ENCODE measurements at places on chromosomes 6 and 20. TPM values are rescaled to one million over a fixed set of nuclear protein-coding genes. Genes with fewer than 3 reads are reported as not detected.

DNA sequence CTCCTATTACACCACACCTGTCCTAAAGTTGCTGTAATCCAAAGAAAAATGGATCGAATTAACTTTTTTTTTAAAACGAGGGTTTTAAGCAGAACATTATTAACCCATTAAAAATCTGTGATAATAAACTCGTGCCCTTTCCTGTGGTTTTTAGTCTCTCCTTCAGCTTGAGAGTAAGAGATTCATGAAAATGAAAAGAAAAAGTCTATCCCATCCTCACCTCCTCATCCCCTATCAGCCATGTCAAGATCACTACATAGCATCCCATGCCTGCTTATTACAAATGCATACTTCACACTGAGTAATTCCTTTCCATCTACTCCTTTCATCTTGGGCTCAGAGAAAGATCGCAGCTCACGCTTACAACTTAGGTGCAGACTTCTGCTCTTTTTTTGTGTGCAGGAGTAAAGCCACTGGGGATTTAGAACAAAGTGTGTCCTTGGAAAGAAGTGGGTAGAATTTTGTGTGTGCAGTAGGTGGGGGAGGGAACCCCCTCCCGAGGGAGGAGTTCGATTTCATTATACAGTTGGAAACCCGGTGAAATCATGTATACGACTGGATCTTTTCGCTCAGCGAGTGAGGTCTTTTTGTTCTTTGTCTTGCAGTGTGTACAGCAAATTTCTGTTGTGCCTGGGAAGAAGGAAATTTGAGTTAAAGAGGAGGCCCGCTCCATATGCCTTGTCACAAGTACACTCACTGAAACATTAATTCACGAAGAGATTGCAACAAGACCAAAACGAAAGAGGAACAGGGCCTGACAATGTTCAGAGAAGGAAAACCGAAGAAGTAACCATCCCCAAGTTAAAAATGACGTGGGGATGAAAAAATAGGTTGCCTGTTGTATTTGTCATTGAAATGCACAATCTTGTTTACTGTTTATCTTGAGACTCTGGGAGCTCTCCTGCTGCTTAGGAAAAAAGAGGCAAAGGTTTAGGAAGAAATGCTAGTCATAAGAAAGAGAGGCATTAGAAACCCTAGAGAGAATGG is 146.5 kb upstream of the ZNF217 start:
- DNase-seq: no peak

DNA sequence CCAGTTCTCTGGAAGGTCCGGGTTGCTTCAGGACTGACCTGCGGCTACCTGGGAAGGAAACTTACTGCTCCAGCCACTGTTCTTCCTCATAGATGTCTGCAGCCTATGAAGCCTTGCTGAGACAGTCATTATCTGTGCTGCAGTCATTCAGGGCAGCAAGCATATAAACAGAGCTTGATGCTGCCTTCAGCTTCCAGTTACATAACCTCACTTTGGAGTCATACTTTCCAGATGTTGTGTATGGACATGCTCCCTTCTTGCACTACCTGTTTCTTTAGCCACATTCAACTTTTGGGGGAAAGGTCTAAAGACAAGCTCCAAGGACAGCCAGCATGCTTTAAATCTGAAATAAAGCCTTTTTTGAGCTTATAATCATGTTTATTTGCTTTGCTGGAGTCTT is 98.1 kb downstream of the SLC24A3 start:
- DNase-seq: no peak

The APOM gene
- 1.7 TPM for total RNA-seq

DNA sequence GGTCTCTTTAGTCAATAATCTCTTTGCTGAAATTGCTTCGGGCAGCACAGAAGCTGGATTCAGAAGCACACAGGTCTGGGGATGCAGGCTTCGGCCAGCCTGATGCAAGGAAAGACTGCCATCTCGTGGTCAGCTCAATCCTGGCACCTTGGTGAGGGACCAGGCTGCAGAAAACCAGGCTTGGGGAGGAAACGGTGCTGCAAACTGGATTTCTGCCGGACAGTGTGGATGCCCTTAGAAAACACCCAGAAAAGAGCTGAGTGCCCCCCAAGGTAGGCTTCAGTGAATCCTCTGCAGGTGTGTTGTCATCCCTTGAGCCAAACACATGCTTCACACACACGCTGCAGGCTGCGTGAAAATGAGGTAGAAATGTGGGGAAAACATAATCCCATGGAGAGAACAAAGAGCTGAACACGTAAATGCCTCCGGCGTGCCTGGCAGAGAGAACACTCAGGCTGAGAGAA is 89.8 kb upstream of the PAX1 start:
- DNase-seq: peak; percentile 33

- DNase-seq: peak; percentile 73
These were observed 146.9 kb downstream of the PHACTR3 start for GRCh38 chr20:59751075-59751711.

GRCh38 chr20:41534170-41534569 is 84.0 kb downstream of the CHD6 start:
- no peak for DNase-seq

- no peak for DNase-seq
These were observed 15.1 kb downstream of the KIF13A start for GRCh38 chr6:17972074-17972952.

DNA sequence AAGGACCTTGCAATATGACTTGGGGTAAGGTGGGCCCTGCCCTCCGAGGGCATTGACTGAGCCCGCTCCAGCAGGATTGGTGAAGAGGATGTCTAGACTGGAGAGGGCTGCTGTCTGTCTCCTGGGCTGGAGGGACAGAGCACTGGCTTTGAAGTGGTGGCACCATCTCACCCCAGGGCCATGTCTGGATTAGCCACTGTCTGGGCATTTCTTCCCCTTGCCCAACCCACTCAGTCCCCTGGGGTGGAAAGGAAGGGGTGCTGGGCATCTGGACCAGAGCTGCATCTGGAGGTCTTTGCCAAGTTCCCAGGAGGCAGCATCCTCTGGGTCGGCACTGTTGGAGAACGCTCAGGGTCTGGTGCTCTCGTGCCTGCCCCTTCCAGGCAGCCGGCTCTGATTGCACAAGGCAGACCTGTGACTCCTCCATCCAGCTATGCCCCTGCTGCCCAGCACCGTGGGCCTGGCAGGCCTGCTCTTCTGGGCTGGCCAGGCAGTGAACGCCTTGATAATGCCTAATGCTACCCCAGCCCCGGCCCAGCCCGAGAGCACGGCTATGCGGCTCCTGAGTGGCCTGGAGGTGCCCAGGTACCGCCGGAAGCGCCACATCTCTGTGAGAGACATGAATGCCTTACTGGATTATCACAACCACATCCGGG is at the start of gene R3HDML:
R3HDML (plus strand) TSS at position 319 of the 656 bp plus-strand sequence; CDS start at position 434, 115 bp downstream.
- no peak for DNase-seq

GRCh38 chr6:144023216-144023615 is 15.2 kb upstream of the PLAGL1 start:
- DNase-seq: no peak

The IRF4 gene
- 1.6 TPM for total RNA-seq

DNA sequence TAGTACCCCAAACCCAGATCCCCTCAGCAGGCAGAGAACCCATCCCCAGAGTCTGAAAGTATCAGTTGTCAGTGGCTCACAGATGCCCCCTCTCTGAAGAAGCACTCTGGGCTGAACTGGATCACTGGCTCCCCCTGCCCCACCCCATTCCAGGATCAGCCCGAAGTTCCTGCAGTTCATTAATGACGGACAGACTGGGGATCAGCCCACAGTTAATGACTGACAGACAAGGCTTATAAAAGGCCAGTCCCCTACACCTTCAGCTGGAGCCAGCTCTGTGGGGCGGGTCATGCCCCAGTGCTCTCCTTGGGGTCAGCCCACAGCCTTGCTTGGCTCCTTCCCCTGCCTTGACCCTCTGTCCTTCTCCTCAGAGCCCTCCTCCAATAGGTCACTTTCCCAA is 21.7 kb downstream of the KIAA1755 start:
- no peak for DNase-seq

The HLA-DMA gene
- total RNA-seq: 20.5 TPM

DNA sequence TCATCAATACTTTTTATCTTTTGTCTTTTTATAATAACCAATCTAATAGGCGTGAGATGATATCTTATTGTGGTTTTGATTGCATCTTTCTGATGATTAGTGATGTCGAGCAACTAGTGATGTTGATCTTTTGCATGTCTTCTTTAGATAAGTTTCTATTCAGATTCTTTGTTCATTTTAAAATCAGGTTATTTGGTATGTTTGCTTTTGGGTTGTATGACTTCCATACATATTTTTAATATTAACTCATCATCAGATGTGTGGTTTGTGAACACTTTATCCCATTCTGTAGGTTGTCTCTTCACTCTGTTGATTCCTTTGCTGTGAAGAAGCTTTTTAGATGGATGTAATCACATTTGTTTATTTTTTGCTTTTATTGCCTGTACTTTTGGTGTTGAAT is 295.8 kb downstream of the BCKDHB start:
- no peak for DNase-seq

The SLC26A8 gene
- total RNA-seq: not detected

GRCh38 chr20:43188861-43189553 is 699 bp downstream of the PTPRT start:
- DNase-seq: no peak

GRCh38 chr20:19304389-19304788 is 91.9 kb downstream of the SLC24A3 start:
- no peak for DNase-seq

DNA sequence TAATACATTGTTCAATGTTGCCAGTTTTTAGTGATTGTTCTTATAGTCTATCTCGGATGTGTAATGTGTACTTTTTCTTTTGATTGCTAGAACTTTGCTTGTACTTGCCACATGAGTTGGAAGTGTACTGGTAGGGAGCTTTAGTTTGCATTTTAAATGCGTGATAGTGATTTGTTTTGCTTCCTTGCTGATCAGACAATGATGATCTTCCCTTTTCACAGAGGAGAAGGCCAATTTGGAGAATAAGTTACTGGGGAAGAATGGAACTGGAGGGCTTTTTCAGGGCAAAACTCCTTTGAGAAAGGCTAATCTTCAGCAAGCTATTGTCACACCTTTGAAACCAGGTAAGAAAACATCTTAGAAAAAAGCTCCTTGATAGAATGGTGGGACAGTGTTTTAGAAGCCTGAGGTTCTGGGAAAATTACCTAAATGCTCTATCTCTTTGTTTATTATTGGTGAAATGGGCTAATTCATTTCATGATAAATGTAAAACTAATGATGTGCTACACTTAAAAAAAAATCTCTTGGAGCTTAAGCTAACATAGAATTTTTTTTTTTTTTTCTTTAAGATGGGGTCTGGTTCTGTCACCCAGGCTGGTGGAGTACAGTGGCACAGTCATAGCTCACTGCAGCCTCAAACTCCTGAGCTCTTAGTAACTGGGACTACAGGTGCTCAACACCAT is 20.9 kb downstream of the TPX2 start:
- DNase-seq: no peak

The BNIP5 gene
- not detected for total RNA-seq

DNA sequence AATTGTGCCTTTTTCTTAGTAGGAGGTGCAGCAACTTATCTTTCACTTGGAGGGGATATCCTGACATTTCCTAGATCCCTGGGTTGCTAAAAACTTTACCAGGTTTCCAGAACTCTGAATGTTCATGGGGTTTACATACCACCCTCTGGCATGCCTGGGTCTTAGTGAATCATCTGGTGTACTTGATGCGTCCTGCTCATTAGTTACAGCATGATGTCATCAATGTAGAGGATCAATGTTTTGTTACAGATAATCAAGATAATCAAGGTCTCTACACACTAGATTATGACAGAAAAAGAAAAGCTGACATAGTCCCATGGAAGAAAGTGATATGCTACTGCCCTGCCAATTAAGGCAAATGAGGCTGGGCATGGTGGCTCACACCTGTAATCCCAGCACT is 27.0 kb downstream of the FITM2 start:
- DNase-seq: no peak

- DNase-seq: no peak
These were observed 311.0 kb downstream of the CENPW start for GRCh38 chr6:126650931-126651330.

- no peak for DNase-seq
These were observed 161.0 kb downstream of the TRMT11 start for GRCh38 chr6:126147291-126147815.

The PROKR2 gene
- total RNA-seq: not detected

- DNase-seq: no peak
These were observed 198.6 kb upstream of the SHLD1 start for GRCh38 chr20:5551621-5552020.

DNA sequence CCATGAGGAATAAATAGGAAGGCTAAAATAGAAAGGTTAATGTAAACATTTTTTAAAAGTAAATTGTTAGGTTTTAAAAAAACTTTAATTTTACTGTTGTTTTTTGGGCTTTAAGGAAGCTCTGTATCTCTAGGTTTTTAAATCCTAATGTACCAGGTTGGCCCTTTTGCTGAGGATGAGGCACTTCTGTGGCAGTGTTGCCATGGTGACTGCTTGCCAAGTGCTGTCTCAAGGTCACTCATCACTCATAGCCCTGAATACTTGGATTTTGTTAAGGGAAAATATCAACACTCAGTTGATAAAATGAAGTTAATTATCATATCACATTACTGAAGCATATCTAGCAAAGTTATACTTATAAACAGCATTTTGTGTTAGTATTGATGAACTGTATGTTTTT is 50.2 kb downstream of the NCOA3 start:
- no peak for DNase-seq

GRCh38 chr6:52310932-52311331 is 26.4 kb upstream of the MCM3 start:
- DNase-seq: no peak

The NMBR gene
- total RNA-seq: not detected

GRCh38 chr6:170228946-170229310 is 62.0 kb downstream of the DLL1 start:
- DNase-seq: no peak

DNA sequence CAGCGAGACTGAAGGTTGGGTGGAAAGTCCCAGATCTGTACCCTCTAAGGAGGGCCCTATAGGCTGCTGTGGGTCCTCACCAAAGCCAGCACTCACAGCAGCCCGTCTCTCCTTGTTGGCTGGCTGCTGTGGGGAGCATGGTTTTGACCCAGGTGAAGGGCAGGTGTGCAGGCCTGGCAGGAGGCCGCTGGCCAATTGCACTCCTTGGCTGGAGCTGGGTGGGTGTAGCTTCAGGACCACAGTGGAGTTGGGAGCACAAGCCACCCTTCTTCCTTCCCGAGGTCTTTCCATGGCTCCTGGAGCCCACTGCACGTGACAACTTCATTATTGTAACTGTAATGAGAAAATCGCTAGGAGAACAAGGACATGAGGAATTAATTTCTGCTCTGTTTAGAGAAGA is 287.7 kb upstream of the FOXQ1 start:
- no peak for DNase-seq
